ENCODE measurements at places on chromosomes 7 and 10.

DNA sequence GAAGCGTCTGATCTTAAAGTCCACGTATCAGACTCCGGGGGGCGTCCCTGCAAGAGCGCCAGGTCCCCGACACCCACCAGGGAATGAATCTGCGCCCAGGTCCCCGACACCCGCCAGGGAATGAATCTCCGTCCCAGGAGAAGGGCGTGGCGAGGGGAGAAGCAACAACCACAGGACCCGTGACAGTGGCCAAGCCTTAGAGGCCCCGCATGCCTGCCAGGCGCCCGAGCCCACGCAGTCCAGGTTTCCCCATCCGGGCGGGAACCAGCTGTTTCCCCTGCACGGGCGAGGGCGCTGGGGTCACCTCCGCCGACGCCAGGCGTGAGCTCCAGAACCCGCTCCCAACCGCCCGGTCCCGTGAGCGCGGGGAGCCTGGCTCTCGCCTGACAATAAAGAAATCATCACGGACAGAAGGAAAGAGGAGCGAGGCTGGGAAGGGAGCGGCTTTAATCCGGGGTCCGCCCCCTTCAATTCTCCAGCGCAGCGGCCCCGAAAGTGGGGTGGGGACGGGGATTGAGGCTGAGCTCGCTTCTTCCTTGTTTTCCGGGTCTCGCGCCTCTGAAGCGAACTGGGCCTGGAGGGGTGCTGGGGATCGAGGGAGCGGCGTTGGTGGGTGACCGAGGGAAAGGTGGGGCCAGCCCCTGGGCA lies 29.0 kb upstream of the BMS1 start:
- no peak for DNase-seq

DNA sequence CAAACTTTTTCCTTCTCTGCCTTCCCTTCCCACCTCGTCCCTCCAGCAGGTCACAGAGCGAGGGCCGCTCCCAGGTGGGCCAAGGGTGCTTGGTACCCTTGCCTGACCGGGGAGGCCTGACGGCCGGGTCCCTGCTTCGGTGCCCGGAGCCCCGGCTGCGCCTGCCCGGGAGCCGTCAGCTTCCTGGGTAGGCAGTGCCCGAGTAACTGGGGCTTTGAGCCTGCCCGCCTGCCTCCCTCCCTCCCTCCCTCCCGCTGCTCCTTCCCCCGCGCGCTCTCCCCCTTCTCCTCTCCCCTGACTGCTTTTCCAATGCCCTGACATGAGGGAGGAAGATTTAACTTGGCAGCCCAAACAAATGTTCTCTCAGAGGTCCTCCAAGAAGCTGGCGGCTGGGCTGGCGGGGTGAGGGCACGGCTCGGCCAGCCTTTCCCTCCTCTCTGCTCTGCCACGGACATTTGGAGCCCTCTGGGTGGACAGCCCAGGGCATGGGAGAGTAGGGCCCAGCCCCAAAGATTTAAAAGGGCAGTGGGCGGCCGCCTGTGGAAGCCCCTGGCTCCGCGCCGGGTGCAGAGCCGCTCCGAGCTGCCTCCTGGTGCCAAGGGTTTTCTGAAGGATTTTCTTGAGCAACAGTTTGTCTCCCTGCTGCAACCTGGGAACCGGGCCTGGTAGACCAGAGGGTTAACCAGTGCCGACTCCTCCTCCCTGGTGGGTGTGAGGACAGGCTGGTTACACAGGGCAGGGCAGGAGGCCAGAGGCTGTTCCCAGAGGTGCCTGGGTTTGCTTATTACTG lies 2.0 kb downstream of the ZMIZ1 start:
- DNase-seq: no peak

DNA sequence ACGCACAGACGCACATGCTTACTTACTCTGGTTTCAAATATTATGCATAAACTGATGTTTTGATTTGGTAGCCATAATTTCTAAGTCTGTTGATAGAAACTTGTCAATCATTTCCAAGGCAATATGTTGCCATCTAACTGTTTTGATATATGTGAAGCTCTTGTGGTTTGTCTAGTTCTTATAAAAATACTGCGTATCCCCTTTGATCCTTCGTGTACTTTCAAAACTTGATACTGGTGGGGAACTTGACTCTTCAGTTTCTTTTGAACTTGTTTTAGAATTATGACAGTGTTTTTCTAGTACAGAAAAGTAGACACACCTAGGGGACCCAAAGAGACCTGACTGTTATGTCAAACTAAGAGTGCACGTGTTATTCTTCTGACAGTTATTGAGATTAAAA lies 708.0 kb downstream of the LRMDA start:
- no peak for DNase-seq

DNA sequence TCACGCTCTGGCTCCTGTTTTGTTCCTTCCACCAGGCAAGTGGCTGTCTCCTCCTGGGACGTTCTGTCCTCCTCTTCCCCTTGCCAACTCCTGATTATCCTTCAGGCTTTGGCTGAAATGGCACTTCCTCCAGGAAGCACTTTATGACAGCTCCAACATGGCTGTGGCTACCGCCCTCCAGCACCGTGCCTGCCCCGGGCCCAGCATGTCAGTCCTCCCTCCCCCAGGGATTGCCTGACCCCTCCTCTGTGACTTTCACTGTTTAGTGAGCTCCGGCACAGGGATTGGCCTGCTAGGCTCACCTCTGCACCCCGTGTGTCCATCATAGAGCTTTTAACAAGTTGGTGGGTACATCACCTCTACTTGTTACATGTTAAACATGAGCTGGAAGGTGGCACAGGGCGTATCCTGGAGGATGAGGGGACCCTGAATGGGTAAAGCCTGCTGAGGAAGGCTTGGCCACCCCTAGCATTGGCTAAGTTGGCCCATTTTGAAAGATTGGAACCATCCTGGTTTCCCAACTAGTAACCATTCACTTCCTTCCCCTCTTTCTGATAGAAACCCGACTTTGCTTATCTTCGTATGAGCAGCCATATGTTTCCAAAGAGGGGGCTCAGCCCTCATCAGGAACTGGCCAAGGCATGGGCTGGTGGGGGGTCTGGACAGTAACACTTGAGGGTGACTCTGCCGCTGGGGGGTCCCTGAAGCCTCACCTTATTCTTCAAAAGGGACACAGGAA lies 10.5 kb upstream of the ADAMTS14 start:
- no peak for DNase-seq

DNA sequence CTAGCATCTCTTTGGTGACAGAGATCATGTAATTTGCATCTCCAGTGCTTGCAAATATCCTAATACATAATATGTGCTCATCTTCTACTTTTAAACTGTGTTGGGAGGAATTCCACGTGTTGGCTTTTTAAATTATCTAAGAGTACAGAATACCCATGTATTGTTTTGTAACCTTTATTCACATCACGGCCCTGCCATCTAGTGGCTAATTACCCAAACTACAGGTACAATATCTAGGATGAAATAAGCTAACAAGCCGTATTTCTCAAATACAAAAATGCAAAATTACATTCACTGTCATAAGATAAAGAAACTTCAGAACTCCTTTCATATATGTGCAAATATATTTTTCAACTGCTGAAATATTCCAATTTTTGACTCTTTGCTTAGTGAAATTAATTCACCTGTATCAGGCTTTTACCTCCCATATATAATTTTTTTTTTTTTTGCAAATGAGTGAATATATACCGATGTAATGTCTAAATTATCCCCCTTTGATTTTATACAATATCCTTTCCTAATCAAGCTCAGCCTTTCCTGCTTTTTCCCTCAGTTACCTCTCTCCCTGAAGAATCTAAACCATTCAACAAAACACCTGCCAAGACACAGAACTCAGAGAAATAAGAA lies 30.3 kb upstream of the LSM8 start:
- no peak for DNase-seq

DNA sequence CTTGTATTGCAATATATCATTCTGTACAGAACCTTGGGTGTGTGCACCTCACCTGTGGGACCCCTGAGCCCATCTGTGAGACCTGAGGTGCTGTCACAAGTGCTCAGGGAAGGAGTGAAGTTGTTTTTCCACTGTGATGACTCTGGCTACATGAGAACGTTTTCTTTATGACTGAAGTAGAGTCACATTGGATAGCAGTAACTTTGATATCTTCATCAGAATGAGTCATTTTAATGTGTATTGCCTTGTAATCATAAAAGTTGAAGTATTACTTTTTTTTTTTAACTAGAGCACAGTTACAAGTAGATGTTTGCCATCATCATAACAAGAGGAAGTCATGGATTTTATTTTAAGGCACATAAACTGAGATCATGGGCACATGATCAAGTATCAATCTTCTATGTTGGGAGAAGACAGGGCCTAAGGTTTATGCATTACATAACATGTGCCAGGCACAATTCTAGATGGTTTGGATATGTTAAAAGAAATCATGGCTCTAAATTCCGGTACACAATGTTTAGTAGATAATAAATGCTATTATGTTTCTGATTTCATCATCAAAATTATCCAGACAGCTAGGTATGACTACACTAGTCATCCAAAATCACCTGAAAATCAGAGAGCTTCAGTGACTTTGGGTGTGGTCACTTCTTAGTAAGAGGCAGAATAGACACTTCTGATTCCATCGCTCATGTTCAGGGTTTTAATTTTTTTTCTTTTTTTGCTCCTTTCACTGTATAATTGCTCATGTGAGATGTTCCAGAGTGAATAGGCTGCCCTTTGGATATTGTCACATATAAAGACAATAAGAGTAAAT lies 82.7 kb upstream of the KLF6 start:
- no peak for DNase-seq

DNA sequence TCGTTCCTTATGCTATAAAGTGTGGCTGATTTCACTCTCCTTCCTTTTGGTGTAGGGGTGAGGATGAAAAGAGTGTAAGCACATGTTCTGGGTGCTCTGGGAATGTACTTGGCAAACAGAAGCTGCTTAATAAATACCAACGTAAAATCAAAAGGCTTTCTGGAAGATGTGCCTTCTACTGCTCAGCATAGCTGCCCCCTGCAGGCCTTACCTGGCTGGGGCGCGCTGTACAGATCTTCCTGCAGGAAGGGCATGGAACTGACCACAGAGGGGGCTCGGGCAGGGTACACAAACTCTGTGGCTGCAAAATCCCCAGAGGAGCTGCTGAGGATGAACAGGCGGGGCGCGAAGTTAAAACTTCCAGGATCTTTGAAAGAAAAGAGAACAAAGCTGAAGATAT lies 169.4 kb downstream of the SVIL start:
- DNase-seq: no peak

DNA sequence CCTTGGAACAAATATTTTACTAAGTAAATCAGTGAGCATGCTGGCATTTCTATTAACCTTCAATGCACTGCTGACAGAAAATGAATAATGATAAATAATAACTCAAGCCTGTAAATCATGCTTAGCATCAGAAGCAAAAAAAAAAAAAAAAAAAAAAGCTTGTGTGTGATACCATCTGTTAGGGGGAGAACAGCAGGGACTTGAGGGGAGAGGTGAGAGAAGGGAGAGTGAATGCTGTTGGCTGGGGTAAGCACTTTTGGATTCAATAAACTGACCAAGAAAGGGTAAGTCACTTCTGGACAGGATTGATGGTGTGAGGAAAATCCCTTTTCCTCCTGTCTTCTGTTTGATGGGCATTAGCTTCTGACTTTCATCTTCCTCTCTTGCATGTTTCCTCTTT lies 996.4 kb downstream of the KCNMA1 start:
- DNase-seq: no peak

GRCh38 chr10:18449611-18450026 lies 201.8 kb downstream of the NSUN6 start:
- DNase-seq: no peak

GRCh38 chr7:129741743-129742213 lies 130.3 kb downstream of the NRF1 start:
- no peak for DNase-seq

- no peak for DNase-seq
Measured at GRCh38 chr7:148914208-148914777, 30.2 kb upstream of the EZH2 start.

Measured in AG04449 (cell line).